Activated CD4-positive, alpha-beta T cell treated with anti-CD3 and anti-CD28 coated beads, Interleukin-2, amount 50 U/mL, for 4 hours (primary cell): ENCODE measurements at places on chromosomes 5 and 9.

DNA sequence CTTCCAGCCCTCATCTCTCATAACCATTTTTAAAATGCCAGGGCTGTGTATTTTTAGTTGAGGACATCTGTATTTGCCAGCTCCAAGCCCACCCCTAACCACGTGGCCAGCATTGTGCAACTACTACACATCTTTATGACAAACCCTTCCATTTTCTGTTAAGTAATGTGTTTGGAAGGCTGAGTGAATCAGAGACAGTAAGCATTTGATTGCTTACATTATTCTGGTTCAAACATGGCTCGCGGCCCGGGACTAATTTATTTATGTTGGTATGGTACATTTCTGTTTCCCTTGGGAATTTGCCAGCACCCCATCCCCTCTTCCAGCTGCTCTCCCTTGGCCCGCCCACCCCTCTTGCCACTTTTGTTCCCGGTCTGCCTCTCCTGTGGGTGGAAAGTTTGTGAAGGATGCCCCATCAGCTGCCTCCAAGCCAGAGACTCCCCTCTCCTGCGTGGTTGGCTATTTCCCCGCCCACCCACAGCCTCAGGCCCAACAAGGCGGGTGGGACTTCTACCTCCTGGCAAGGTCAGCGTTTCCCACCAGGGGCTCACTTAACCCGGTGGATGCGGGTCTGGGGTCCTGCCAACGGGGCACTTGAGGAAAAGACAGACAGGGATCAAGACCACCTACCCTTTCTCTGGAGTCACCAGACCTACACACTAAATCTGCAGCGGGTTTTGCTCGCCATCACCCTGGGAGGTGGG lies 162.2 kb downstream of the HSD17B3 start:
- no peak for DNase-seq

- DNase-seq, result no peak
These were observed 59.8 kb downstream of the FGF1 start for GRCh38 chr5:142626099-142626498.

GRCh38 chr9:78286125-78286524 lies 10.8 kb upstream of the PSAT1 start:
- no peak for DNase-seq

DNA sequence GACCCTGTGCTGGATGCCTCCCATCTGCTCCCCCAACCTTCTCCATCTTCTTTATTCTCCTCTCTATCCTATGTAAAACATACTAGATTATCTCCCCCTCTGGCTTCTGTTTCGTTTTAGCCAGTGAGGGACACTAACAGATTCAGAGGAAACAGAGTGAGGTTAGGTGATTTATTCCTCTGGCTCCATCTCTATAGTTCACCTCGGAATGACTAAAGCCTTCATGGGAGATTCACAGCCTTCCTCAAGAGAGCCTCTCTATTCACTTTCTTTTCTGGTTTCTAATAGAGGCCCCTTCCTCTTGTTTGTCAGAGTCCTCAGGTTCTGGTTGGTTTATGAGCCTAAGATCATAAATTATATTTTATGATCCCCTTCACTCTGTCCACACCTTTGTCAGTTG lies 633.1 kb upstream of the TYRP1 start:
- DNase-seq, result no peak

DNA sequence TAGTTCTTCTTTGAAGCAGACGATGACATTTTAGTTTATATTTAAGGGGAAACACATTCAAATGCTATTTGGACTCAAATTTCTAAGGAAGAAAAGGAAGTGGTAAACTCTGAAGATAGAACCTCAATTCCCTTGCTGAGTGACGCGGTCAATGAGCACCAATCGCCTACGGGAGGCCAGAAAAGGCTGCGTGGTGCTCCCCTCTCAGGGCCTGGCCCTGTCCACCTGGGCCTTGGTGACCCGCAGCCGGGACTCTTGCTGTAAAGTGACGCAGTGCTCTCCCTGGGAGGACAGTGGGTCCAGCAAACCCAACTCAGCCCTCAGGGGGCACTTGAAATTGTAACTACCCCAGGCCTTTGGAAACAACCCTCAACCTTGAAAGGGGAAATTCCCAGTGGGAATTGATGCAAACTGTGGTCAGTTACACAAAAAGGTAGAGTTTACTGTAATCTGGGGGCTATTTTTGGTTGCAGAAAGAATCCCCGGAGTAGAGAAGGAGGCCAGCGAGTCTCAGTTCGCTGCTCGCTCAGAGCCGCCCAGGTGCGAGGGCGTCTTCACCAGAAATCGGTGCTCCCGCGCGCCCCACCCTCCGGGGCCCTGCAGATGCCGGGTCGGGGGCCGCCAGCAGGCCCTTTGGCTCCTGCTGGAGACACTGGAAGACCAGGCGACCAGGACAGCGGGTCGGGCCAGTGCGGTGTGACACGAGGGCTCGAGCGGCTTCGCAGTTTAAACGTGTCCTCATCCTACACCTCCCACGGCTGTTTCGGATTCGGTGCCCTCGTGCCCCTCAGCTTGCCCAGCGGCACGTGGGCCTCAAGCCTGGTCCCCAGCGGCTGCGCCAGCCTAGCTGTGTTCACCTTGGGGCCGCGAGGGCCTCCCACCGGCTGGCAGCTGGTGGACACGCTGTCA lies 1.4 kb upstream of the ANKRD33B start:
- no peak for DNase-seq

- no peak for DNase-seq
These were observed 12.9 kb downstream of the HAND1 start for GRCh38 chr5:154465169-154465568.
